ENCODE measurements at places on chromosomes 3 and 15.

DNA sequence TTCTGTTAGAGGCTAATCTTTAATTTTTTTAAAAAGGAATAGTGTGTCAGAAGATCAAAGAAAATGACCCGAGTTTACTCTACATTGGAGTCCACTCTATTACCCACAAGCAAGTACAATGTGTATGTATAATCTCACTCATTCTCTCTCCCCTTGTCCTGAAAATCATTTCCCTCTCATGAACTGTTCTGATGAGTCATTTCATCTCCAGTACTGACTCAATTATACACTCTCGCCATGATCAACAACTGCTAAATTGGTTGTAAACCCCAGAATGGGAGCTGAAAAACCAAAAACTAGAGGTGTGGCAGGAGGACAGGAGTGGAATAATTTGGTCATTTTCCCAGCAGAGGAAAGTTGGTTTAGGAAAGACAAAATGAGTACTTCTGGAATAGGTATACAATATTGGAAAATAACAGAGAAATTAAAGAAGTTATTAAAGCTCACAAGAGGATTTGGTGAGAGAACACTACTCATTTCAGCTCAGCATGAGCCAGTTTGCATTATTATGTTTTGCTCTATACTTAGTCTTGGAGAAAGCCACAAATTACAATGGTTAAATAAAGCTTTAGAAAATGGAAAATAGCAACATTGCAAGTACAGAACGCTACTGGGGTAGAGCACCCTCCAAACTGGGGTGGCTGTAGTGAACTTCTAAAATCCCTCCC is 144.3 kb upstream of the PFN2 start:
- no peak for DNase-seq

GRCh38 chr3:154025007-154025406 is 96.2 kb upstream of the ARHGEF26 start:
- no peak for DNase-seq

- no peak for DNase-seq
These were observed 525.2 kb downstream of the CADM2 start for GRCh38 chr3:85483986-85484385.

DNA sequence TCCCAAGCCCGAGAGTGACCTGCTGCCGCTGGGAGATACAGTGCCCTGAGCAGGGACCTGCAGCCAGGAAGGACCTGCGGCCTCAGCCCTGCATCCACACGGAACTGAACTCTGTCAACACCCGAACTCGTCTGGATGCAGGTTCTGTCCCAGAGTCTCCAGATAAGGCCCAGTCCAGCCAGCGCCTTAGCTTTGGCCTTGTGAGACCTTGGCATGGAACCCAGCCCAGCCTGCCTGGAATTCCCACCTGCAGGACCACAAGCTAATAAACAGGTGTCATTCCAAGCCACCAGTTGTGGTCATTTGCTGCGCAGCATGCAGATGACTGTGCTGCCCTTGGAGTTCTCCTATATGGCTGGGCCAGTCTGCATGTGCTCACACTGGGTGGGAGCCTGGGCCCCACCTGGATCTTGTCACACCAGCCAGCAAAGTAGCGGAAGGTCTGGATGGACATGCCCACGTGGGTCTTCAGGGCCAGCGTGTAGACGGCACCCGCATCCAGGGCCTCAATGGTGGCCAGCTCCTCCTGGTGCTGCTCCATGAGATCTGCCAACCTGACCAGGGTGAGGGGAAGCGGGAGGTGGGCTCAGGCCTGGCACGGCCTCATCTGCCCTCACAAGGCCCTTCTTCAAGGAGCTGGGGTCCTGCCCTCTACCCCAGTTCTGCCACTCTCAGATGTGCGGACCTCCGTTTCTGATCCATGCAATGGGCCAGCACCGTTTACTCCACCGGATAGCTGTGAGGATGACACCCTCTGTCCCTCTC is 47.2 kb upstream of the SLC41A3 start:
- no peak for DNase-seq

- DNase-seq: no peak
These were observed 3.8 kb upstream of the ZNF385D start for GRCh38 chr3:21754839-21755238.

GRCh38 chr3:16423298-16423697 is 90.2 kb downstream of the RFTN1 start:
- no peak for DNase-seq

- DNase-seq: no peak
These were observed 6.3 kb downstream of the CSK start for GRCh38 chr15:74788042-74788682.

DNA sequence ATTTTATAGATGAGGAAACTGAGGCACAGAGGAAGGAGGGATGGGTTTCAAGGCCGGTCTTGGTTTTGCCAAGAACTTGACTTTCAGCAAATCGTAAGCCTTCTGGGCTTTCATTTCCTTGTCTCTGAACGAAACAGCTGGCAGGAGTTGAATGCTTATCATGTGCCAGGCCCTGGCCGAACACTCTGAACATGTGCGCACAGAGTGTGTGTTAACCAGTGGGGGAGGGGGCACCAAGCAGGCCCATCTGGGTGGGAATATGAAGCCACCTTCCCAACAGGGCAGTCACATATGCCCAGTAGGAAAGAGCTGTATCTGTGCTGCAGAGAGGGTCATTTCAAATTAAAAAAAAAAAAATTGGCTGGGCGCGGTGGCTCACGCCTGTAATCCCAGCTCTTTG is 29.3 kb downstream of the ZNF710 start:
- no peak for DNase-seq

DNA sequence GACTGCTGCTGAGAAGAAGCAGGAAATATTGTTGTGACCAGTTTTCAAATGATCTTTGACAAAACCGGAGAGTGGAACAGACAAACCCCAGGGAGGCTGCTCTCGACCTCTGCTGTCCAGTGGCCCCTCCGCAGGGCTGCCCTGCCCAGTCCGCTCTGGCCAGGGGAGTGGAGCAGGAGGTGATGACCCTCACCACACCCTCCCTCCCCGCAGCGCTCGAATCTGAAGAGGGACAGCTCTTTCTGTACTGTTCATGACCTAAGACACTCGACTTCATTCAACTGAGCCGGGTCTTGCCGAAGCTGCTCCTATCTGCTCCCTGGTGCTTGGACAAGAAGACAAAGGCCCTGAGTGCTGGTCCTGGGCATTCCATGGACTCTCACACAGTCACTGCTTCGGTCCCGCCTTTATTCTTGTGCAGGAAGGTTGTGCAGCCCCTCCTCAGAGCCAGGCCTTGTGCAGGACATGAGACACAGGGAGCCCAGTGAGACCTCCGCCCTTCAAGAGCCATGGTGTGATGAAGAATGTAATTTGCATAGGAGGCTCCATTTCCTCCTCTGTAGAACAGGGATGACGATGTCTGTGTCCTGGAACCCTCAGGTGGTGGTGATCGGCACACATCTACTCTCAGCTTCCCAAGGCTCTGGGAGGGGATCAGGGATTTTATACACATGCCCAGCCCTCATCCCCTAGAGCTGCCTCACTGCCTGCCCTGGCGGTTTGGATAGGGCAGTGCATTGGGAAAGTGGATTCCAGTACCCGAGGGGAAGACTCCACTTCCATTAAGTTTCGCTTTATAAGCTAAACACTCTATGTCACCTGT is 97.1 kb upstream of the PRR20G start:
- DNase-seq: no peak

DNA sequence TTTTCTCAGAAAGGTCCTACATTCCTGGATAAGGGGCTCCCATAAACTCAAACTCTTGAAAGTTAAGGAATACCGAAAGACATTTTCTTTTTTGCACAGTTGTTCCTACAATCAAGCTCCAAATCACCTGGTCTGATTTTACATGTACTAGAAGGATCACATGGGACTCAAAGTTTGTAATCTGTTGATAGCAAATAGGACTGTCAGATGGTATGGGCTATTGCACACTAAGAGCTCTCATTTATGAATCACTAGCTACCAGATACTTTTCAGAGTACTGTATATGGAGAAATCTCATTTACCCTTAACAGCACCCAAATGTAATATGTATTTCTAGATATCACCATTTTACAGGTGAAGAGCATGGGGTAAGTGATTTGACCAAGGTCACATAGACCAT is 49.5 kb upstream of the CMSS1 start:
- DNase-seq: no peak

DNA sequence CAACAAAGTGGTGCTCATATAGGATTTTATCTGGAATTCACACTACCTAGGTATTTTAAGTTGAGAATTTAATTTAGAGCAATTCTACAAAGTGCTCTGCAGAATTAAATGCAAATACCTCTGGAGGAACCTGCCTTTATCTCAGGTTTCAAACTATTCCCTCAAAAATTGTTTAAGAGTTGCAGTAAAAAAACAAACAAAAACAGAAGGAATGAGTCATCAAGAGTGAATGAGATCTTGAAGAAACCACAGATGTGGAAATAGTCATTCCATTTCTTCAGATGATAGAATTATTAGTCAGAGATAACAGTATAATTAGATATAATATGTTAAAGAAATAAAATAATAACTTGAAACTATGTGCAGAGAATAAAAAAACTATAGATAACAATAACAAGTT is 80.8 kb upstream of the SCN5A start:
- DNase-seq: no peak

- DNase-seq: no peak
These were observed 28.0 kb upstream of the SLCO2A1 start for GRCh38 chr3:134057654-134058110.

DNA sequence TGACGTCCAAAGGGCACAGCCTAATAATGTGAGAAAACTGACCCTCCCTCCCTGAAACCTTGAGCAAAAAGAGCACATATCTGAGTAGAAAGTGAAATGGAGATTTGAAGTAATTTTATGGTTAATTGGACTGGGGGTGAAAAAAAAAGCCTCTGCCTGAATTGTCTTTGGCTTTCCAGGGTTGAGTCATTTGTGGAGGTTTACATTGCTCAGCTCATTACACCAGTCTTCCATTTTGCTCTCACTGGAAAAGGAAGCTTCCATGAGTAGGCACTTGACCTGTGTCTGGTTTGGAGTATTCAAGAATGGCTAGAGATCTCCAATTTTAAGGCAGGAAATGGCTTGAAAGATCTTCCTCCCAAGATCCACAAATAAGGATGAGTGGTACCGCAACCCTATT is 273.9 kb downstream of the PDCD6IP start:
- DNase-seq: no peak

GRCh38 chr15:52509500-52510245 is 19.0 kb downstream of the MYO5A start:
- no peak for DNase-seq

GRCh38 chr3:40057077-40057476 is 247.7 kb downstream of the MYRIP start:
- no peak for DNase-seq

- DNase-seq: no peak
These were observed 17.0 kb downstream of the MAGI1 start for GRCh38 chr3:66021731-66022131.

DNA sequence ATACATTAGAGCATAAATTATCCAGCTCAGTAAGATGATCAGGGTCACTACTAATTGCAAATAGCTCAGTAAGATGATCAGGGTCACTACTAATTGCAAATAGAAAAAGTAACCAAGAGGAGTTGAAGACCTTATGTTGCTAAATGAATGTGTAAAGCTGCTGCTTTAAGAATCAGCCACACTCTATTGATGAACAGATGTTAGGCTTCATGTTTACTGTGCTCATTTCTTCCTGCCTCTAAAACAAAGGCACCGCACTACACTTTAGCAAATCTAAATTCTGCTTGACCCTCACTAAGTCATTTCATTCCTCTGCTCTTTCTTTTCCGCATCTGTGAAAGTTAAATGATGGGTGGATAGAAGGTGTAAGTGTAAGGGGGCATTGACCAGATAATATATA is 92.6 kb upstream of the PLSCR4 start:
- no peak for DNase-seq

GRCh38 chr3:138046955-138047354 is 37.0 kb downstream of the CLDN18 start:
- DNase-seq: no peak

- DNase-seq: no peak
These were observed 230.3 kb downstream of the SCAPER start for GRCh38 chr15:76674883-76675282.

- DNase-seq: no peak
These were observed 320.1 kb downstream of the ZNF621 start for GRCh38 chr3:40844896-40845295.

DNA sequence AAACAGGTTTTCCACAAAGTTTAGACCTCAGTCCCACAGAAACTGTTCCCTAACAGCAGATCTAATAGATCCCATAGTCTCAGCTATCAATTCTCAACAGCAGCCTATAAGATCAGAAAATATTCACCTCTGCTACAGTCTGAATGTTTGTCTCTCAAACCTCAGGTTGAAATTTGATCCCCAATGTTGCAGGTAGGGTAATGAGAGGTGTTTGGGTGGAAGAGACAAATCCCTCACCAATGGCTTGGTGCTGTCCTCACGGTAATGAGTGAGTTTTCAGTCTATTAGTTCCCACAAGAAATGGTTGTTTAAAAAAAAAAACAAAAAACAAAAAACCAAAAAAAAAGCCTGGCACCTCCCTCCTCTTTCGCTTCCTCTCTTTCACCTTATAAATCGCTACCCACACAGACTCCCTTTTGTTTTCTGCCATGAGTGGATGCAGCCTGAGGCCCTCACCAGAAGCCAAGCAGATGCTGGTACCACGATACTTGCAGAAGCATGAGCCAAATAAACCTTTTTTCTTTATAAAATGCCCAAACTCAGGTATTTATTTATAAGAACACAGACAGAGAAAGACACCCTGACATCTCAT is 14.2 kb downstream of the ZNF280D start:
- DNase-seq: no peak

DNA sequence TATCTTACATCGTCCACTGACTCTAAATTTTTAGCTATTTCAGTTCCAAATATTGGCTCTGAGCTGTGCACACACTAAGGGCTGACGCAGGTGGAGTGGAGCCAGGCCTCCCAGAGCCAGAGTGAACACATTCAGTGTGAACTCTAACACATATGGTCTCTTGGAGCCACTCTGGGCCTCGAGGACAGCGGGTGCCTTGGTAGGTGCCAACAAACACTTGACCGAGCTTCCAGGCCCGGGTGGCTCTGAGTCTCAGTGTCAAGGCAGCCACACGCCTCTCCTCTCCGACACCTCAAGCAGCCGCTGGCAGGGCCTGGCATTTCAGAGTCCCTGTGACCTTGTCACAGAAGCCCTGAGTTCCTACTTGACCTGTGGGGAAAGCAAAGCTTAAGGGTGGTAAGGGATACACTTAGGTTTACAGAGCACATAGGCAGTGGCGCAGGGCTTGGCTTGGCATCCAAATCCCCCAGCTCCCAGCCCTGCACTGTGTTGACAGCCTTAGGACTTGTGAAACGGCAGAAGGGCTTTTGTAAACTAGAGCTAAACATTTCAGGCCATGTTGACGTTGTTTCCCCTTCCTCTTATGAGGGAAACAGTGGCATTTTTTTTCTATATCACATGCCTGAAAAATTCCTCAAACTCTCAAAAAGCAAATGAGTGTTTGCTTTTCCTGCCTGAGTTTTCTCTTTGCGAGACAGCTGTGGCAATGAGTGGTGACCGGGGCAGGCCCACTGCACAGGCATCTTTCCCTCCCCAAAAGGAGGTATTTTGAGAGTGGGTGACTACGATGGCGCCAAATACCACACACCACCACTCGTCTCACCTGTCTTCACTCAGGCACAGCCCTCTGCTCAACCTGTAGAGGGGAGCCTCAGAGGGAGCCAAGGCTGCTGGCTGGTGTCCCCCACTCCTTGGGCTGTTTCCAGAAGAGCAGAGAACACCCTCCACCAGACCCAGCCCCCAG is 60.8 kb downstream of the DAPK2 start:
- no peak for DNase-seq

- DNase-seq: no peak
These were observed 977.6 kb downstream of the MCTP2 start for GRCh38 chr15:95208988-95209387.

Data from effector memory CD8-positive, alpha-beta T cell (primary cell).